ENCODE measurements at places on chromosomes 5 and 9. TPM values are rescaled to one million over a fixed set of nuclear protein-coding genes. Genes with fewer than 3 reads are reported as not detected.

Gene CCDC192
- total RNA-seq, result not detected

Gene PCDHA6
- not detected for total RNA-seq

Gene CRHBP
- not detected for total RNA-seq

Gene WNK2
- total RNA-seq, result 0.23 TPM

Gene NR6A1
- total RNA-seq, result 1.4 TPM

Gene GOLM1
- 30.1 TPM for total RNA-seq

Gene FOXD4L5
- total RNA-seq, result not detected

Gene AK8
- 0.85 TPM for total RNA-seq

Gene KCNV2
- total RNA-seq, result not detected

Gene GPR21
- 0.28 TPM for total RNA-seq

Gene PGM5
- 0.05 TPM for total RNA-seq
